ENCODE measurements at places on chromosomes 7 and 10.

- DNase-seq = no peak
These were observed 10.1 kb downstream of the PSTK start for GRCh38 chr10:122990278-122990677.

DNA sequence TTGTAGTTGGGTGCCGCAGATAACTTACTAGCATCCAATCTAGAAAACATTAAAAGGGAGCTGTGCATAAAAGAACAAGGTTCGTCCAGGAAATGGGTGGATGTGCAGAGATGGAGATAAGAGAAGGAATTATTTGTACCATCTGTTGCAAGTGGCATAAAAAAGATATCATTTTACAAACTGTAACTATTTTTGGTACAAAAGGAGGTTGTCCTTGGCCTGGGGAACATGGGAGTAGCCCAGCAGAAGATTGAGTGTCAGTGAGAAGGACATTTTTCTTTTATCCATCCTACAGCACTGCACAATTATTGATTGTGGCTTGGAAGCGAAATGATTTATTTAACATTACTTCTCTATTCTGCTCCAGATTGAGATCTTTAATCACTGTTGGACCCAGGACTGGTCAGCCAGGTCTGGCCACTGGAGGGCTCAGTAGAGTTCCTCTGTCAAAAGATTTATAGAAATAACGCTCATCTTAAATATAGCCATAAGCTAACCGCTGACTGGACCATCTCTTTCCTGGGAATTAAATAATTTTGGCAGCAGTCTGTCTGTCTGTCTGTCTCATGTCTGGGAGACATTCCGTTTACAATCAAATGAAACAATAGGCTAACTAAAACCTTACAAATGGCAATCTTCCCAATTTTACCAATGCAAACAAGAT, 254.1 kb downstream of the KIAA1217 start:
- no peak for DNase-seq

DNA sequence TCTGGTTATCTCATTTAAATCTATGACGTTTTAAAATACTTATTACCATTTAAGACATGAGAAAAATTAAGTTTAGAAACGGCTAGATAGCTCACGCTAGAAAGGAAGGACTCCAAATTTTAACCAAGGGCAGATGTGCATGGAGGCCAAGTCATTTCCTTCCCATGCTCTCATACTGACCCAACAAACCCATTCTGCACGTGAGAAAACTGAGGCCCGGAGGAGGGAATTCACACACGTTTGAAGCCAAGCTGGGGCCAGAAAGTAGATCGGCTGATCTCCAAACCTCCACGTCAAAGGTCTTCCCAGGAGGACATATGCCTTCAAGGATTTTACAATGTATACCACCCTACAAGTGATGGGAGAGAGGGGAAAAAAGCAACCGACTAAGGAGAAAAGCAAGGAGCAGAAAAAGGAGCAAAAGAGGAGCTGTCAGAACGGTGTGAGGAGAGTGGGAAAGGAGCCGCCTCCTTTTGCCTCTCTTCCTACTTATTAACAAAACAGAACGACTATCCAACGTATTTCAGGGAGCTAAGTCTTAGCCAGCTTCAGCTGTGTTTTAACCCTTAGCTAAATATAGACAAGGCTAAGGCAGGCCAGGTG, 645 bp upstream of the SIRT1 start:
- DNase-seq = no peak

DNA sequence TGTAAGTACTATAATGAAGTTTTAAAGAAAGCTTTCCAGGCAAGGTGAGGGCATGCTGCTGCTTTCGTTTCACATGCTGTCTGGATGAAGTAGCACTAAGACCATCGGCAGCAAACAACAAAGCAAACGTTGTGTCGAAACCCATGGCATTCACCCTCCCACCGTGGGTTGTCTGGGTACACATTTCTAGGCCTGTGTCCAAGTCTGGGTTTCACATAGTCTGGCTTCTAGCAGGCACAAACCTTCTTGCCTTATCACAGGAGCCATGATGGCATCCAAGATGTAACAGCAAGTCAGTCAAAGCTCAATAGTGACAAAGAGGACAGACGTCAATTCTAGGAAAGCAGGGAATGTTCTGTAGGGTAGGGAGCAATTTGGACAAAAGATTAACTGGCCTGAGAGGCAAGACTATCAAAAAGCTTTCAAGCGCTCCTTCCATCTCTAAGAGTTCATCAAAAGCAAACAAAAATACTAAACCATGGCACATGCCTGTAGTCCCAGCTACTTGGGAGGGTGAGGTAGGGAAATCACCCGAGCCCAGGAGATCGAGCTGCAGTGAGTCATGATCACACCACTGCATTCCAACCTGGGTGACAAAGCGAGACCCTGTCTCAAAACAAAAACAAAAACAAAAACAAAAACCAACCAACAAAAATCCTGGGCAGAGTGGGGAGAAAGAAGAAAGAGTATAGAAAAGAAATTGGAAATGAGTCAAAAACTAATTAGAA, 42.7 kb downstream of the PAXIP1 start:
- DNase-seq = no peak

- no peak for DNase-seq
These were observed 330.9 kb downstream of the XPNPEP1 start for GRCh38 chr10:109592391-109592790.

- DNase-seq = no peak
These were observed 779.4 kb upstream of the LRRN3 start for GRCh38 chr7:110311556-110311955.

- DNase-seq = no peak
These were observed 54.2 kb downstream of the CDC123 start for GRCh38 chr10:12250181-12250580.

DNA sequence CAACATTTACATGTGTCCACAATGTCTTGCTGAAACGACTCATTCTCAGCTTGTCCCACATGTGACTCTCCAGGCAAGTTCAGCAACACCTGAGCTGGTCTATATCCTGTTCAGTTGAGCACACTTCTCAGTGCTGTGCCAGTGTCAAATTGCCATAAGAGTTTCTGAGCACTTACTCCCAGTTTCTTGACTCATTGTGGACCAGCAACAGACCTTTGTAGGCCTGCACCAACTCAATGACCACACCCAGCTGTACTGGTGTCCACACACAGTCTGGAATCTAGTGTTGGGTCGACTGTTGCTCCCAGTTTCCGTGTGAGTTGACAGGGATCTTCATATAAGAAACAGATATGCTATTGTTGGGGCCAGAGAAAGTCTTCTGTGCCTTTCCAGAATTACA, 88.0 kb downstream of the PTPN20 start:
- DNase-seq = no peak

DNA sequence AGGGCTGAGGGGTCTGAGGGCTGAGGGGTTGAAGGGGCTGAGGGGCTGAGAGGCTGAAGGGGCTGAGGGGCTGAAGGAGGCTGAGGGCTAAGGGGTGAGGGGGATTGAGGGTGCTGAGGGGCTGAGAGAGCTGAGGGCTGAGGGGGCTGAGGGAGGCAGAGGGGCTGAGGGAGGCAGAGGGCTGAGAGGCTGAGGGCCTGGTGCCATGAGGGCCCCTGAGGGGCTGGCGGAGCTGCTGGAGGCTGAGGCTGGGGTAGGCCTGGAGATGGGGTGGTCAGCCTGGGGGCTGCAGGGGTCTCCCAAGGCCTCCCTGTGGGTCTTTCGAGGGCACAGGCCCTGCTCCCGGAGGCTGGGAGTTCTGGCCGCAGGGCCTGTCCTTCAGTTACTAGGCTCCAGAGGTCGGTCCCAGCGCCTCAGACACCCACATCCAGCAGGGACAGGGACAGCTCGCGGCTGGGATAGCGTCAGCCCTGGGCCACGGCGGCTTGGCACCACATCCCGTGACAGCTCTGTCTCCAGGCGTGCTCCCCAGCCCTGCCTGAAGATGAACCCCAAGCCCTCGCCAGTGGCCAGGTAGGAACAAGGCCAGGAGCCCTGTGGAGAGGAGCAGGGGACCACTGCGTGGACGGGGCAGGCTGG, 16.9 kb downstream of the MYO1G start:
- DNase-seq = no peak

DNA sequence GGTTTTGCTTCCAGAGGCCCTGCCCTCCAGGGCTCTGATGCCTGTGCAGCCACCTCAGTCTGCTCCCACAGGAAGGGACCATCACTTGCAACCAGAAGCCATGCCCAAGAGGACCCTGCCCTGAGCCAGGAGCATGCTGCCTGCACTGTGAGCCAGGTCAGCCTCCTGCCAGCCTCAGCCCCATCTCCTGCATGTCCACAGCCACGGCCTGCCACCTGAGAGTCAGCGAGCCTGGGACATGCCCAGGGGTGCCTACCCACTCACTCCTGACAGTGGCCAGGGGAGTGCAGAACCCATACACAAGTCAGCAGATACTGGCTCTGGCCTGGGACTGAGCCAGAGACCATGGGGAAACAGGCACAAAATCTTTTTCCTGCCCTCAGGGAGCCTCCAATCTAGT, 6.6 kb upstream of the KCP start:
- DNase-seq = no peak

DNA sequence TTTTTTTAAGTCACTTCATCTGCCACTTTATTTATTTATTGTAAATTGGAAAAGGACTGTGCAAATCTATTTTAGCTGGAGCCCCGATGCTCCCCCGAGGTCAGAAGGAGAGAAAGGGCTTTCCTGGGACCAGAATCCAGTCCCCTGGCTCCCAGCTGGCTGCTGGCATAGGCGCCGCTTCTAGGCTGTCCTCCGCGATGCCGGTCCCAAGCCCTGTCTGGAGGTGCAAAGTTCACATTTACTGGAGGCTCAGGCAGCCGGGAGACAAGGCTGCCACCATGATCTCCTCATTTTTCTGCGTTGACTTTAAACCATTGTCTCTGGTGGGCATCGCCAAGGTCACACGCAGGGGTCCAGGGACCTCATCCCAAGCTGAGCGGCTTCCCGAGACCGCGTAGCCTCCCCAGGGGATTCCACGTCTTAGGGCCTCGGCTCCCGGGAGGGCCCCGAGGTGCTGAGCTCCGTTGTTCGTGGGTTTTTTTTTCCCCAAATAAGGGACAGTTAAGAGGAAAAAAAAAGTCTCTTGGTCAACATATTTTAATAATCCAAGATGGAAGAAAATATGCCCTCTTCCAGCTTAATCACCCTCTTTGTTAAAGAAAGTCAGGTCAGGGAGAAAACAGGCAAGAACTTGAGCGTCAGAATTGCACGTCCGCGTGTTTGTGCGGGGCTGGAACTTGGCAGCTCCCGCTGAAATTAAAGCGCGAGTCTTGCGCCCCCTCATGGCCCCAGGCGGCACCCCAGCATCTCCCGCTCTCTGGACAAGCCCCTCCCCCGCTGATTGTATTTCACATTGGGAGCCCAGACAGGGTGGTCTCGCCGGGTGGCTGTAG, 11.9 kb downstream of the RGR start:
- peak; percentile 4 for DNase-seq

DNA sequence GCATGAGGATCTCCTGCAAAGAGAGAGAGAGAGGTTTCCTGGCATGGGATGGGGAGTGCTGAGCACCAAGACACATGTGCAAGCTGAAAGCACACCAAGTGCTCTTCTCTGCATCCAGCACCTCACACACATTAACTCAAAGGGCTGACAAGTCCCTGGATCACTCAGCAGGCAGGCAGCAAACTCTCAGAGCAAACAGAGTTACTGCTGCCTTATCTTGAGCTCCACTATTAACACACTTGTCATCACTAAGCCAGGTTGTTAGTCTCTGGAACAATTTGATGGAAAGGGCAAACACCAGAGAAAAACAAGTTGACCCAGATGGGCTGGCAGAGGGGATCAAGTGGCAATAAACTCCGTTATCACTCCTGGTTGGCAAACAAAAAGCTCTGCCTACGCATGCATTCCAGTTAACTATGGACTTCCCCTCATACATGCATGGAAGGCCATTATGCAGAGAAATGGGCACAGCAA, 349.9 kb downstream of the KCNMA1 start:
- DNase-seq = no peak

- no peak for DNase-seq
These were observed 92.1 kb upstream of the SAMD8 start for GRCh38 chr10:75019370-75019769.

GRCh38 chr10:3530346-3530745, 254.7 kb downstream of the KLF6 start:
- DNase-seq = no peak

DNA sequence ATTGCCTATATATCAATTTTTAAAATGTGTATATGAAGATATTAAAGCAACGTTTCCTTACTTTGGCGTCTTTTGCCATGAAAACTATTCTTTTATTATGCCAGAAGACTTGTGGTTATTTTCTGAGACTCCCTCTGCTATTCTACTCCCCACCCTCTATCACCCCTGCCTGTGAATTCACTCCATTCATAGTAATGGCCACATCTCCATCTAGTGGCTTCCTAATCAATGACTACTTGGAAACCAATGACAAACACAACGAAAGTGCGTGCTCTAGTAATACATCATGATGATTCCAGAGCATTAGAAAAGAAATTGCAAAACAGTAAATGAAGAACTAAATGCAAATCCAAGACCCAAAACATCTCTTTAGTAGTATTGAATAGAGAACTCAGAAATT, 186.7 kb upstream of the HGF start:
- no peak for DNase-seq

GRCh38 chr7:77826300-77826699, 27.7 kb downstream of the PHTF2 start:
- DNase-seq = no peak

- no peak for DNase-seq
These were observed 19.9 kb upstream of the MEST start for GRCh38 chr7:130471974-130472373.

DNA sequence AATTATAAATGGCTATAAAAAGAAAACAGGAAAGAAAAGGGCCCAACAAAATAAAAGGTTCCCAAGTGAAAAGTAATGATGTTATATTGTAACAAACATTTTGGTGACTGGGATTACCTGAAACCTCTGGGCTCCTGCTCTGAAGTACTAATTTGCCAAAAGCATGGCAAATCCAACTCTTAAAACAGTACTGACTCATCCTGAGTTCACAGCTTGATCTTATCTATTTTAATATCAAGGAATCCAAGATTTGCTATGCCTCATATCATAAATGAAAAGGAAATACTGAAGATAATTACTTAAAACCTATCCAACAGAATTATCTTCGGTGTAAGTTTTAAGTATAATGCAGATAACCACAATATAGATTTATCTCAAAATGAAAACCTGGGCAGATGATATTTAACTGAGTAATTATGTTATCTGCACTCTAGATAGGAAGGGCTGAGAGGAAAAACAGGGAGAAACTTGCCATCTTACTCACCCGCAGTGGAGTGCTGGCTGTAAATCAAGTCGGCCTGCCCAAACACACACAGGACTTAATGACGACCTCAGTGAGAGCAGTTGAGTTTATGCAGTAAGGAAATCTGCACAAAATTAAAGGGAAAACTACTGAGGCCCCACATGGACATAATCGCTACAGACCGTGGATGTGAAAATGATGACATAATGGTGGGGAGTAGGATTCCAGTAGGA, 48.4 kb downstream of the MPP7 start:
- DNase-seq = no peak

DNA sequence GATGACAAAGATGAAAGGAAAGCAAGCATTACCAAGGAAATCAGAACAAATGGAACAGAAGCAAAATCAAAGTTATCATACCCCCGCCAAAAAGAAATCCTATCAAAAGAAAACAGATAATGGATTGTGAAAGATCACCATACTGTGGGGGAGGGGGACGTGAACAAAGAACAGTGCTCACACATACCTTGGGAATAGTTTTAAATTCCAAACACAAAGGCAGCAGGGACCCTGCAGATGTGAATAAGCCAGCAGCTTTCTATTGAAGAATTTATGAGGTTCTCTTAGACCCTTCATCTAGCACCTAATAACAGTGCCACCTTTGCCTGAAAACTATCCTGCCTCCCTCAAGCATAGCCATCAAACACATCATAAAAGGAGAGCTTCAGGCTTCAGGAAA, 94.0 kb downstream of the AKR1D1 start:
- DNase-seq = no peak
